Left ventricle myocardium inferior (tissue), 1 donor: ENCODE measurements at places on chromosomes 3 and 15.
A peak's percentile ranks its signal among the peaks of the same experiment; 100 is the strongest.

DNA sequence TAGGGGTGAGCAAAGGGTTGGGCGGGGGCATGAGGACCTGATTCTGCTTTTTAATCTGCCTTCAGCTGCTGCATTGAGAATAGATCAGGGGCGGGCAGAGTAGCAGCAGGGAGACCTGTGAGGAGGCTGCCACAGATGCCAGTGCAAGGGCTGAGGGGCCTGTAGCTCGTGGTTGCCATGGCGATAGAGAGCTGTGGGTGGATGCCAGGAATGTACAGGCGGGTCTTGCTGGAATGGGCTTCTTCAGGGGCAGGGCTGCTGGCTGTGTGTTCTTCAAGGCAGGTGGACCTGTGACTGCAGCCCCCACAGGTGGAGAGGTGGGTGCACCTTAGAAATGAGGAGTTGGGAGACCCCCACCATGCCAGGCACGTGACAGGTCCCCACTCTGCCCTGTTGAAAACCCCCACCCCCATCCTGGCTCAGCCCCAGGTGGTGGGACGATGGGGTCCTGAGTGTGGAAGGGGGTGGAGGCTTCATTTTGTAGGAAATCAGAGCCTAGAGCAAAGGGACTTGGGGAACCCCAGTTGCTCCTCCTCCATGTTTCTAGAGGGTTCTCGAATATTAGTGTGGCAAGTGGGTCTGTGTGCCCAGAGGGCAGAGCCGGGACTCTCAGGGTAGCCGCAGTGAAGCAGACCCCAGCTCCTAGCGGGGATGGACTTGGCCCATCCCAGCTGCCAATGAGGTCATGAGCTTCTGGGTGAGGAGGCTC is 38.3 kb downstream of the SLC6A6 start:
- no peak for DNase-seq

GRCh38 chr15:52368402-52368801 is 72.8 kb upstream of the MYO5C start:
- DNase-seq, result no peak

DNA sequence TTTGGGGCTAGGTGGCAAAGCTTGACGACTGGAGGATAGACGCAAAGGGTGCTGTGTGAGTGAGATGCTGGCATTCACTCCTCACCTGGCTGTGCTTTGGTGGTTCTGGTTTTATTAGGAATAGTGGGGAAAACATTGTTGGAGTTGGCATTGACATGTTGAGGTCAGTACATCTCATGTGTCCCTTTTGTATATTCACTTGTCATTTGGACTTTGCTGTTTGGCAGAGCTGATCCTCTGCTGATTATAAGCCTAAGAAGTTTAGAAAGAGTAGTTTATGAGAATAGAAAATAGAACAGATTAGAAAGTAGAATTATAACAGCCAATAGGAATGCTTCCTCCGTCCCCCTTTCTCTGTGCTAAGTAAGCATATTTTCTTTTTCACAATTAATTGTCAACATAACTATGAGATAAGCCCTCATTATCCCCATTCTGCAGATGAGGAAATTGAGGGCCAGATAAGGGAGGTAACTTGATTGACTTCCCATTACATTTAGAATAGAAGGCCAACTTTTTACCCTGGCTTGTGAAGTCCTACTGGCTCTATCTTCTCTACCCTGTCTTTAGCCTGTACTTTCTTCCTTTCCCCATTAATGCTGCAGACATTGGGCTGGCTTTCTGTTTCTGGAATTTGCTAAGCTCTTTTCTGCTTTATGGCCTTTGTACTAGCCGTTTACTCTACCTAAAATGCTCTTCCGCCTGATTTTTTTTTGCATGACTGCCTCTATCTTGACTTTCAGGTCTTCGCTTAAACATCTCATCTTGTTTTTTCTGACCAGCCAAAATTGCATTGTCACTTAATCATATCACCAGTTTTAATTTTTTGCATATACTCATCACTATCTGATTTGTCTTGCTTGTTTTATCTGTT is 12.8 kb downstream of the ITPR1 start:
- no peak for DNase-seq

- no peak for DNase-seq
These were observed 17.4 kb downstream of the GRIP2 start for GRCh38 chr3:14522768-14523167.

DNA sequence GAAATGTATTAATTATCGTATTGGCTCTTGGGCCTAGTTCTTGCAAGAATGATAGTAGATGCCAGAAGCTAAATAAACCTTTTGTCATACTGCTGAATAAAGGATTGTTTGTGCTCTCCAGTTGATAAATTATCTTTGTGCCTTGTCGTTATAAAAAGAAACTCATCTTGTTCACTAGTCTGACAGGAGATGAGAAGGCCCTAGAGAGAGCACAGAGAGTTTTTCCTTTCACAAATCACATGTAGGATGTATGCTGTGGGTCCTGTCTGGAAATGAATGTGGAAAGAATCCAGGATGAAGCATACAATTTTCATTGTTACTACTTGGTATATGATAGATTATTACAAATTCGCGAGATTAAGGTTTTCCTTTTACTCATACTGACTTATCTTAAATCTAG is 113.0 kb downstream of the NLGN1 start:
- DNase-seq, result no peak

DNA sequence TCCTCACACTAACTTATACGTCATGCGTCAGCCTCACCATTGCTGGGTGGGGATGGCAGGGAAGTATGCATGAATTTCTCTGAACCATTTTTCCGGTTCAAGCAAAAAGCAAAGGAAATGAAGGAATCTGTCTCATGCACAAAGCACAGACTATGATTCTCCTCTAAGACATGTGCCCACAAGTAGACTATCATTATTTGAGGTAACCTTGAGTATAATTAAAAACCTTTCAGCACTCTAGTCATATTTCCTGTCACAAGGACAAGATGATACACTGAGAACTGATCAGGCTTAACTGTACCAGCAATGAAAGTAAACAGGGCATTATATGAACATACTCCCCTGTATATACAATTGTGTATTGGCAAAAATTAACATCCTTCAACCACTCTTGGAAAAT is 56.7 kb upstream of the TSC22D2 start:
- DNase-seq, result no peak

DNA sequence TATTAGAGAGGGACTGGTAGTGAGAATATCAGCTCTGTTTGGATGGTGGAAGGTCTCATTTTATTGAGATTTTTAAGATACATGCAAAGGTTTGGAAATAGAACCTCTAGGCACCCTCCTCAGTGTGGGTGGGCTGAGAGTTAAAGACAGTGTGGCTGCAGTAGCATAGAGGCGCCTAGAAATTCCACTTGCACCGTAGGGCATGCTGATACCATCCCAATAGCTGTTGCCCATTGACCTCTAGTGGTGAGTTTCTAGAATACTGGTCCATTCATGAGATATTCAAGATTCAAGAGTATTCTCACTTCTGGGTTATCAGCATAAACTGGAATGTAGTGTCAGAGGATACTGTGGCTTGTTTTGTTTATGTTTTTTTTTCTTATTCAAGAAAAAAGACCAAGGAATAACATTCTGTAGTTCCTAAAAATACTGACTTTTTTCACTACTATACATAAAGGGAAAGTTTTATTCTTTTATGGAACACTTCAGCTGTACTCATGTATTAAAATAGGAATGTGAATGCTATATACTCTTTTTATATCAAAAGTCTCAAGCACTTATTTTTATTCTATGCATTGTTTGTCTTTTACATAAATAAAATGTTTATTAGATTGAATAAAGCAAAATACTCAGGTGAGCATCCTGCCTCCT is 87.2 kb downstream of the TGFBR2 start:
- no peak for DNase-seq

- no peak for DNase-seq
These were observed 17.2 kb upstream of the SEC13 start for GRCh38 chr3:10338164-10338470.

- DNase-seq, result no peak
These were observed 13.6 kb upstream of the BAHD1 start for GRCh38 chr15:40427188-40427587.

- DNase-seq, result no peak
These were observed 75.0 kb downstream of the TRIM69 start for GRCh38 chr15:44811337-44811736.

GRCh38 chr15:95994418-95994817 is 336.1 kb upstream of the NR2F2 start:
- DNase-seq, result no peak

DNA sequence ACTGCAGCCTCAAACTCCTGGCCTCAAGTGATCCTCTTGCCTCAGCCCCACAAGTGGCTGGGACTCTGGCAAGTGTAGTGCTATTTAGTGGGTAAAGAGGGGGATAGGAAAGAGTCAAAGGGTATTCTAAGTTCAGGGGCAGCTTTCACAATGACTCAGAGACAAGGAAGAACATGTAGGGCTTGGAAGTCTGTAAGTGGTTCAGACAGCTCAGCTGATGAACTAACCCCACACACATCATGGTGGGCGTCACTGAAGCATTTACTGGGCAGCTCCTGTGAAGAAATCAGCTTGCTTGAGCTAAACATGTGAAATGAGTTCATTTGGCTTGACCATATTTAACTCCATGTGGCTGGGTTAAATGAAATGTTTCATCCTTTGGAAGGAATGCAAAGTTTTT is 34.6 kb upstream of the THSD4 start:
- no peak for DNase-seq

DNA sequence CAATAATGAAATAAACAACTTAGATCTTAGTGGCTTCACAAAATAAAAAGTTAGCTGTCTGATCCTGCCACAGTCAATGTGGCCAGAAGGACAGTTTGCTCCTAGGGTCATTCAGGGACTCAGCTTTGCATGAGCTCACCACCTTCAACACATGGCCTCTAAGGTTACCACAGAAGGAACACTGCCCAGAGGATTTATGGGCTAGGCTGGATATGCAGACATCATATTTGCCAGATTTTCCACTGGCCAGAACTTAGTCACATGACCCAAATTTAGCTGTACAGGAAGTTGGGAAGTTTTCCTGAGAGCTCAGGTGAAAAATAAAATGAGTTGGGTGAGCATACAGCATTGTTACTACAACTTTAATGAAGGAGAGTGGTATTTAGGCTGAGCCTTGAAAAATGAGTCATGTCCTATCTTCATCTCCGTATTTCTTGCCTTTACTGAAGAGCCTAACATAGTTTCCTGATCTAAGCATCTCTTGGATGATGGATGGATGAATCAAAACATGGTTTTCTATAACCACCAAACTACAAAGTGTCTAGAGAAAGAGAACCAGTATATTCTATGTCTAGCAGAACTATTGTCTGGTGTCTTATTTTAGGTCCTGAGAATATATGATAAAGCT is 54.9 kb upstream of the TMEM108 start:
- DNase-seq, result no peak

GRCh38 chr15:97386940-97387339 is 573.6 kb upstream of the ARRDC4 start:
- DNase-seq, result no peak

- no peak for DNase-seq
These were observed 3.3 kb downstream of the SRGAP3 start for GRCh38 chr3:9246189-9246588.

- DNase-seq, result peak; percentile 72
These were observed at the start of gene AGTR1 for GRCh38 chr3:148697306-148698189. Gene AGTR1, plus strand, starts transcription at chr3:148697903. Its CDS starts 43,133 bp downstream, at chr3:148741036.

GRCh38 chr3:128946411-128946810 is 47.5 kb downstream of the CFAP92 start:
- DNase-seq, result no peak

DNA sequence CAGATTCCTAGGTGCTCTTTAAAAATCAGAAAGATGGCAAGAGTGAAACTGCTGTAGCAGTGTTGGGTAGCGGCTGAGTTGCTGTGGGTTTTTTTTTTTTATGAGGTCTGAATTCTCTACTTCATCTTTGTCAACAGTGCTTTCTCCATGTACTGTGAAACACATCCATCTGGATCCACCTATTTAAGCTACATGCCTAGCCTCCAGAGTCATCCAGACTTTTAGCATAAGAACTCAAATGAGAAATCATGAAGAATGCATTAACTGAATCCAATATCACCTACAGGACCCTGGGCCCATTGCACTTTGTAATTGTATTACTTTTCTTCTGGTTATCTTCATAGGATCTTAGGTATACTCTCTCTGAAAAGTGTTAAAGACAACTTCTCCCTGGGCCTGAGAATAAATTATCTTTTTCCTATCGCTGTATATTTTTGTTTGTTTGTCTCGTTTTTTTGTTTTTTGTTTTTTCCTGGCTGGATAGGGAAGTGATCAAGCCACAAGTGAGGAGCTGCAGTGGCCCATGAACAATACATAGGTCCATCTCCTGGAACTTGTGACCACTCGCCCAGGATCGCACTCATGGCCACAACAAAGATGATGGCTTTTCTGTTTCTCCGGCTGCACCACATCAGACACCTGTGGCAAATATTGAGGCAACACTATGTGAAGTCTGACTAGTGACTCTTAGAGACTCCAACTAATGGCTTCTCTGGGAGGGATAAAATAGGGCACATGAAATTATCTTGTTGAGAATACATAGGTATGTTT is 609.9 kb upstream of the AGTR1 start:
- DNase-seq, result no peak

- DNase-seq, result no peak
These were observed 142.8 kb upstream of the PLSCR5 start for GRCh38 chr3:146747928-146748327.

DNA sequence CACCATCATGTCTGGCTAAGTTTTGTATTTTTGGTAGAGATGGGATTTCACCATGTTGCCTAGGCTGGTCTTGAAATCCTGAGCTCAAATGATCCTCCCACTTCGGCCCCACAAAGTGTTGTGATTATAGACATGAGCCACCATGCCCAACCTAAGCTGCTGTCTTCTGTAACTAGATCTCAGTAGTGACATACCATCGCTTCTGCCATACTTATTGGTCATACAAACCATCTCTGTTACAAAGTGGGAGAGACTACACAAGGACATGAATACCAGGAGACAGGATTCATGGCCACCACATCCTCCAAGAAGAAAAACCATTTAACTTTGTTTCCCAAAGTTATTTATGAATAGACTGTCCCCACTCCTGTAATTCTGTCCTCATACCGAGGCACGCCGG is 81.3 kb downstream of the SMAD6 start:
- no peak for DNase-seq

DNA sequence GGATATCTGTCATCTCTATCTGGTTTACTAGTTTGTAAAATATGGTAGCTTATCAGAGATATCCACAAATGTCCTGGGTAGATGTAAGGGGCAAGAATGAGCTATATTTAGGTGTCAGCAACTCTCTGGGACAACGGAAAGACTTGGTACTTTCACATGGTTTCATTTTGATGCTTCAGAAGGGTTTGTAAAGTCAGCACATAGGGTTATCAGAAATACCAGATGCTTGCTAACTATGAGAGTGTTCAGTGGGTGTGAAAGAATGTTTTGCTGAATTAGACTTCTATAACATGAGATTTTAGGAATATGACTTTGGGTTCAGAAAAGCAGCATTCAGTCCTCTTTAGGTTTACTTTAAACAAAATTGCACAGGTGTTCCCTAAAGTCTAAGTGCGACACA is 466.5 kb upstream of the PDZRN3 start:
- no peak for DNase-seq
